Skin of body (tissue), 3 donors: ENCODE measurements at places on chromosomes 2 and 18. TPM values are rescaled to one million over a fixed set of nuclear protein-coding genes. Genes with fewer than 3 reads are reported as not detected.

- no peak for DNase-seq
These were observed 339.6 kb downstream of the TRIB2 start for GRCh38 chr2:13056259-13056843.

DNA sequence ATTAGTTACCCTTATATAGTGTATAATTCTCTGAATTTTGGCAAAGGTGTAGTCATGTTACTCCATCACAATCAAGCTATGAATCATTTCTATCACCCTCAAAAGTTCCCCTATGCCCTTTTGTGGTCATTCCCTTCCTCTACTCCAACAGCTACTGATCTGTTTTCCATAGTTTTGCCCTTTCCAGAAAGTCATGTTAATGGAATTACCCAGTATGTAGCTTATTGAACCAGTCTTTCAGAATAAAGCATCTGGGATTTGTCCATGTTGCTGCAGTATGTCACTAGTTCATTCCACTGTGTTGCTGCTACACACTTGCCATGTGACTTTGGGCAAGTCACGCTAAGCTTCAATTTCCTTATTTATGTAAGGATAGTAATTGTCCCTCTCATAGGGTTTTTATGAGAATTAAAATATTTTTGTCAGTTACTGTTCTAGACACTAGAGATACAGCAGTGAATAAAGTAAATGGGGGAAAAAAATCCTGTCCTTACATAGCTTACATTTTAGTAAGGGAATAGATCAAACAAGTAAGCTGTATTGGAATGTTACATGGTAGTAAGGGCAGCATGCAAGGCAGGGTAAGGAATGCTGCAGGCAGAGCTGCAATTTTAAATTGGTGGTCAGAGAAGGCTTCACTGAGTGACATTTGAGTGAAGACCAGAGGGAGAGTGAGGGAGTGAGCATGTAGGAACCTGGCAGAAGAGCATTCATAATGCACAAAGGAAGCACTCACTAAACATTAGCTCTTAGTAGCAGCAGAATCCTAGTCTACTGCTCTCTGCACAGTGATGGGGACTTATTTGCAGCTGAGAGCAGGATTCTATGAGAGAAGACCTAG, 80.3 kb upstream of the TSPYL6 start:
- DNase-seq, result peak; percentile 39

DNA sequence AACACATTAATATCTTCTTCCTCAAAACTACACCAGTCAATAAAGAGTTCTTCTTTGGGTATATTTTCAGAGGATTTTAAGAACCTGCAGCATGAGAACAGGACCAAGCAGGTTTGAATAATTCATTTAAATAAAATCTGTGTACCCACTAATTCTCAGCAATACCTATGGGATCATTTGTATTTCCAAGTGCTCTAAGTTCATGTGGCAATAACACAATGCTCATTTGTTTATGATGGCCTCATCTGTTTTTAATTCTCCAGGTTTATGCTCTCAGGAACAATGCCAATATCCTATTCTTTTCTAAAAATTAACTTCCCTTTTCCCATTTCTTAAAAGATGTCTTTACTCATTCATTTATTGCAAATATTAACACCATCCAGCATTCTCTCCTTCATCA, 264.7 kb downstream of the METTL4 start:
- no peak for DNase-seq

DNA sequence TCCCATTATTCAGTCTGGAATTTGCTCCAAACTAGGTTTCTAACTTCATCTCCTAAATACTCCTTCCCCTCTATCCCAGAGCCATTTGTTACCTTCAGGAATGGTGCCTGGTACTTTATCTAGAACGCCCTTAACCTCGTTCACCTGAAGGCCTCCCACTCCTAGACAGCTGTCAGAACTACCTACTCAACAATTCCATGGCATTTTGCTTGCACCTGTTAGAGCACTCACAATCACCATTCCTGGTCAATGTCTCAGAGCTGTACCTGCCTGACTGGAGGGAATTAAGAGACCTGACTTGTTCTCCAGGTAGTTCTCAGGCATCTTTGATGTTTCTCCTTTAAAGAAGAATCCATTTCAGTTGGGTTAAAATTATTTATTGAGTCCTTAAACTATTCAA, 88.9 kb downstream of the GAREM1 start:
- no peak for DNase-seq

- DNase-seq, result no peak
These were observed 131.2 kb downstream of the AGPS start for GRCh38 chr2:177523781-177524180.

DNA sequence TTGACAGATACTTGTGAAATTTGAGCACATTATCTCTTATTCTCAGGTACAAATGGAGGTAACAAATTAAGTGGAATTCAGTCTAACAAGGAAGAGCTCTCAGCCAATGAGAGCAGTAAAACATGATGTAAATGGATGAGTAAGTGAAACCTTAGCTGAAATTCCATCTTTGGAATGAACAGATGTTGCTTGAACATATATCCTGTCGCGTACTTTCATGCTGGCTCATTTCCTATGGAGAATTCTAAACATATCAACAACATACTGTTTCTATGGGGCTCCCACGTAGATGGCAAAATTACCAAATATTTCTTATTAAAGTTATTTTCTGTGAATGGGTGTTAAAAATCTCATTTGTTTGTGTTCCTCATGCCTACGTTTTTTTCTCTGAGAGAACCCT, 256.3 kb upstream of the LINC00305 start:
- no peak for DNase-seq

TBR1 gene
- total RNA-seq, result 0.30 TPM

PSMA8 gene
- not detected for total RNA-seq

POTEF gene
- total RNA-seq, result not detected
